ENCODE measurements at places on chromosomes 16 and 17.

- no peak for DNase-seq
These were observed 6.0 kb upstream of the RNF213 start for GRCh38 chr17:80254396-80255251.

DNA sequence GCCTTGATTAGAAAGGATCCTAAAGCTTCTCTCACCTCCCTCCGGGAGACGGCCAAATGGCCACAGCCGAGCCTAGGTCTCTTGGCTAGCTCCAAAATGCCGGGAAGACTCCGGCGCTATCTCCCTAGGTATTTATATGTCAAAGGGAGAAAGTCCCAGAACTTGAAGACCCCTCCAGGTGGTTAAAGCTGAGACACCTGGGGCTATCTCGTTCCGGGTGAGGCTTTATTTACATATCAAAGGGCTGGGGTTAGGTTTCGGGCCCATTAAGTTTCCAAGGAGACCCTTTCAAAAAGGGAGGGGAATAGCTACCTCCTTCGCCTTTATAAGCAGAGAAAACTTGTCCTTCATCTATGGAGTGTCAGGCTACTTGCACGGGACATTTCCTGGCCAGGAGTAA is 70.9 kb upstream of the KIFC3 start:
- no peak for DNase-seq

DNA sequence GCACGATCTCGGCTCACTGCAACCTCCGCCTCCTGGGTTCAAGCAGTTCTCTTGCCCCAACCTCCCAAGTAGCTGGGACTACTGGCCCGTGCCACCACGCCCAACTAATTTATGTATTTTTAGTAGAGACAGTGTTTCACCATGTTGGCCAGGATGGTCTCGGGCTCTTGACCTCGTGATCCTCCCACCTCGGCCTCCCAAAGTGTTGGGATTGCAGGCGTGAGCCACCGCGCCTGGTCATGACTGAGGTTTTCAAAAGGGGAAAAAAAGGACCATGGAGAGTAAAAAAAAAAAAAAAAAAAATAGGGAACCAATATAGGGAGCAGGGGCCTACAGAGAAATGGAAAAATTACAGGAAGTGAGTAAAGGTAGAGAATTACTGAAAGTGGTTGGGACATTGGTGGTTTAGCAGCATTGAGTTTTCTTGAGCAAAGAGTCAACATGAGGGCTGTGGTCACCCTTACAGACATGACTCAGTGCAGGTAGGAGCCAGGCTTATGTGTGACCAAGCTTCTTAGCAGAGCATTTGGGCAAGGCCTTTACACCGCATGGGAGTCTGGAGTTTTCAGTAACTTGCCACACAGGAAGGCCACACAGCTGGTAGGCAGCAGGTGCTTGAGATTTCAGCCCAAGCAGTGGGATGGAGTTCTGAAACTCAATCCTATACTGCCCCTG is 447.3 kb downstream of the HS3ST3B1 start:
- DNase-seq, result no peak

DNA sequence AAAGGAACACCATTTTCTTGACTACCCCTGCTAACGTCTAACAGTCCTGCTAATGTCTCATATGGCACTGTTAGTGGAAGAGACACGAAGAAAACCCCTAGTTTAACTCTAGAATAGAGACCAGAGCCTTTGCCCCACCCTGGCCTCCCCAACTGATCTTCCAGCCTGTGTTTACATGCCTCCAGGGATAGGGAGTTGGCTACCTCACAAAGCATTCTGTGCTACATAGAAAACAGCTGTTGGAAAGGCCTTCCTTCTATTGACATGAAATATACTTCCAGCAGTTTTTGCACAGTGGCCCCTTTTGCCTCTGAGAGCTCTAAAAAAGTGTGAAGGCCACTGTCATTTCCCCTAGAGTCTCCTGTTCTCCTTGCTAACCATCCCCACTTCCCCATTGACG is 73.1 kb downstream of the ASIC2 start:
- no peak for DNase-seq

DNA sequence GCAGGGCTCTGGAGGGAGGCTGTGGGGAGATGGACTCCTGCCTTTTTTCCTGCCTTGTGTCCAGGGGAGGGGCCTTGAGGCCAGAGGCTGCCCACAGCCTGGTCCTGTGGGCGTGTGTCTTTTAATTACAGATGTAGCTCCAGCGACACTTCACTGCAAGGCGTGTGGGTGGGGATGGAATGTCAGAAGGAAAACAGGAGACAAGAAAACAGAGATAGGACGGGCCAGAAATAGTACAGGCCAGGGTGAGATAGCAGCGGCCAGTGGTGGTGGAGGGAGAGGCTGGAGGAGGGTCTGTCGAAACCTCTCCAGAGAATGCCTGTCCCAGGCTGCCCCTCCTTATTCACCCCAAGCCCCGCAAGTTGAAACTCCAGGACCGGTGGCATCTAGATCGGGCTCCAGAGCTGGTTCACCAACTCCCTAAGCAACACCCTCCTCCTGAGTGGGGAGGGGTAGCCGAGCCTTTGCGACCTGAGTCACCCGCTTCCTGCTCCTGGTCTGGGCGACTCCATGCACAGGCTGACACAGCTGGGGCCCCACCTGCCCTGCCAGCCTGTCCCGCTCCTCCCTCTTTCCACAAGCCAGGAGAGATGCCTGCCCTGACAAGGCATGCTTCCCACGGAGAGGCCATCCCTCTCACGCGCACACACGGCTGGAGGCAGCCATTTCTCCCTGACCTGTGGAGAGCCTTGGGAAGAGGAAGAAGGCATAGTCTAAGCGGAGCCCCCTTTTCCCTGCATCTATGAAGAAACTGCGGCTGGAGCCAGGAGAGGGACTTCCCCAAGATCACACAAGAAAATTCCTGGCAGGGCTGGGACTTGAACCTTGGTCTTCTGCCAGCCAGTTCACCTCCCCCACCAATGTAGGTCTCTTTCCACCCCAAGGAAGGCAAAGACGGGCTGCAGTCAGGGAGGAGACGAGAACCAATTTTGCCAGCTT is 6.6 kb upstream of the JUP start:
- DNase-seq, result no peak

- no peak for DNase-seq
These were observed 2.4 kb downstream of the SPSB3 start for GRCh38 chr16:1779741-1780676.

DNA sequence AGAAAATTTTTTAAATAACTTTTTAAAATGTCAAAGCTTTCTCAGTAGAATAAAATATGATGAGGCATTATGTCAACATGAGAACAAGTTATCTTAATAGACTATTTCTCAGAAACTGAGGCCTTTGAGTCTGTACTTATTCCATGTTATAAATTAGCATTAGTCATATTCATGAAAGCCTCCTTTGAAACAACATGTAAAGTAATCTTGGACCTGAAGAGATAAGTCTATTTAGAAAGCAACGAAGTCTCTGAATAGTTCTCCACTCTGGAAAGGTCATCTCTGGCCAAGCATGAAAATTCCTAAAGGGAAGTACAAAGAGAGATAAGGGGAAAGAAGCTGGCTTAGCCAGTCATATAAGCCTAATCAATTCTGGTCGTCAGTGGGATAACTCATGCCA is 150.8 kb downstream of the CYB561 start:
- no peak for DNase-seq

- no peak for DNase-seq
These were observed 4.9 kb upstream of the LYRM9 start for GRCh38 chr17:27898096-27898495.

GRCh38 chr16:86479419-86479818 is 30.9 kb upstream of the FOXF1 start:
- DNase-seq, result no peak

DNA sequence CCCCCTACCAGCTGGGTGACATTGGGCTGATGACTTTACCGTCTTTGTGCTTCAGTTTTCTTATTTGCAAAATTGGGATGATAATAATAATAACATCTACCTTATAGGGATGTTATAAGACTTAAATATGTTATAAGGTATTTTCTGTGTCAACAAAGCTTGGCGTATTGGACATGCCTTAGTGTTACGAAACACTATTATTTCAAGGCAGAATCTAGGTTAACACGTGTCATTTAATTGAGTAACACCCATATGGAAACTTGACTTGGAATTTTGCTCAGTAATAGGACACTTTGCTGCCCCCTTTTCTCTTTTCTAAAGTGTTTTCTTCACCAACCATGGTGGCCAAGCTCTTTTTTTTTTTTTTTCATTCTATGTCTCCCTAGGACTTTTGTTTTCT is 294.2 kb upstream of the SALL1 start:
- DNase-seq, result no peak

All from D721Med (cell line).